Right ventricle myocardium inferior (tissue), 1 donor: ENCODE measurements at places on chromosomes 4 and X.

- no peak for DNase-seq
Measured at GRCh38 chr4:148207068-148207467, 235.1 kb downstream of the NR3C2 start.

DNA sequence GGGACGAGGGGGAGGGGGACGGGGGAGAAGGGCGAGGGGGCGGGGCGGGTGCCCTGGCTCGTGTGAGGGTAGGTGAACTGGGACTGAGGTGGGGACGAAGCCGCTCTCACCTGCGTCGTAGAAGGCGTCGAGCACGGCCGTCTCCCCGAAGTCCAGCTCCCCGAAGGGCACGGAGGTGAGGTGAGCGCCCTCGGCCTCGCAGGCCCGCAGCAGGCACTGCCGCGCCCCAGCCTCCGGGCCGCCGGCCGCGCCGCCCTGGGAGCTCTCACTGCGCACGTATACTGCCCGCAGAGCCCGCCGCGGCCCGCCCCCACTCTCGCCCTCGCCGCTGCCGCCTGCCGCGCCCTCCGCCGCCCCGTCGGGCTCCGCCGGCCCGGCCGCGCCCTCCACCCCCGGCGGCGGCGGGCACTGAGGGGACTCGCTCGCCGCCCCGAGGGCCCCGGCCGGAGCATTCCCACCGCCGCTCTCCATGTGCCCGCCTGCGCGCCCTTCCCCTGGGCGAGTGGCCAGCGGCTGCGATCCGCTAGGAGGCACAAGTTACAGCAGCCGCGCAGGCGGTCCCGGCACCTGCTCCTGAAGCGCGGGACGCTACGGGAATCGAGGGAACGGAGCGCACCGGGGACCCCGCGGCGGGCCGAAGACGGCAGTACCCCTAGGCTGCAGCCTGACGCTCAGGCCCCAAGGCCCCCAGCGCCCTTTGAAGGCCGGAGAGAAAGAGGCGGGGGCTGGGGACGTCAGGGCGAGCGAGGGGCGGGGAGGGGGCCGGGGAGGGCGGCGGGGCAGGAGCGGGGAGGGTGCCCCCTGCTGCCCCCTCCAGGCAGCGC lies at the start of gene MAP3K15:
MAP3K15 (minus strand) TSS at position 718 of the 824 bp plus-strand sequence; CDS start at position 471, 247 bp downstream.
- DNase-seq = no peak

DNA sequence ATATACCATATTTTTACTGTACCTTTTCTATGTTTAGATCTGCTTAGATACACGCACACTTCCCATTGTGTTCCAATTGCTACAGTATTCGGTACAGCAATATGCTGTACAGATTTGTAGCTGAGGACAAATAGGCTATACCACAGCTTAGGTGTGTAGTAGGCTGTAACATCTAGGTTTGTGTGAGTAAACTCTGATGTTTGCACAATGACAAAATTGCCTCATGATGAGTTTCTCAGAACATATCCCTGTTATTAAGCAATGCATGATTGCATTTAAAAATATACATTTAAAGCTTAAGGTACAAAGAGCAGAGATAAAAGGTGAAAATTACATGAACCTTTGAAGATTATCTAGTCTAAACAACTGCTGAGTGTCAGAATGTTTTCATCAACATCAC lies 181.7 kb downstream of the ADGRA3 start:
- no peak for DNase-seq

GRCh38 chr4:185536411-185536709 lies 1.1 kb upstream of the PDLIM3 start:
- peak; percentile 71 for DNase-seq

GRCh38 chr4:83569987-83570386 lies 34.1 kb downstream of the GPAT3 start:
- DNase-seq = no peak

DNA sequence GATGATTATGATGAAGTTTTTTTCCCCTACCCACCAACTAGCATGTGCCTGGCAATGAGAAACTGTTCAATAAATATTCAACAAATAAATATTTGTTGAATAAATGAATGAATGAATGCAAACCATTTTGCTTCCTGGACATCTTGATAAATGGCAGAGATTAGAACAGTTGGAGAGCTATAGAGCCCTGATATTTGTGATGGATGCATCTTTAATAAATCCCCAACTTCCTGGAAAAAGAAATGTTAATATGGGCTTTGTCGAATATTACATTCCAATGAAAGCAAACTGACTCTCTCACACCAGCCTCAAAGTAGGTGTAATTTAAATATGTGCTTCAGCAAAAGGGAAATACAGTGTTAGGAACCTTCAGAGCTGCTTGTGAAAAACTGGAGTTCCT lies 419.7 kb downstream of the MID1IP1 start:
- no peak for DNase-seq

- DNase-seq = no peak
Measured at GRCh38 chr4:99855678-99856077, 38.5 kb downstream of the LAMTOR3 start.

DNA sequence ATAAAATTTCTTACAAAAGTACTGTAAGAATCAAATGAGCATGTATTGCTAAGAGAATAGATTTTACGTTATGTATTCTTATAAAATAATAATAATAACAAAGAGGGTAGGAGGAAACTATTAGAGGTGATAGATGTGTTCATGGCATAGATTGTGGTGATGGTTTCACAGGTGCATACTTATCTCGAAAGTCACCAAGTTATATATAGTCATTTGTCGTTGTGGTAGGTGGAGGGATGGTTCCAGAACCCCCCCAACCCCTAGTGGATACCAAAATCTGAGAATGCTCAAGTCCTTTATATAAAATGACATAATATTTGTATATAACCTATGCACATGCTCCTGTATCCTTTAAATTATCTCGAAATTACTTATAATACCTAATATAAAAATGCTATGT lies 36.7 kb upstream of the H2AZ1 start:
- DNase-seq = no peak

DNA sequence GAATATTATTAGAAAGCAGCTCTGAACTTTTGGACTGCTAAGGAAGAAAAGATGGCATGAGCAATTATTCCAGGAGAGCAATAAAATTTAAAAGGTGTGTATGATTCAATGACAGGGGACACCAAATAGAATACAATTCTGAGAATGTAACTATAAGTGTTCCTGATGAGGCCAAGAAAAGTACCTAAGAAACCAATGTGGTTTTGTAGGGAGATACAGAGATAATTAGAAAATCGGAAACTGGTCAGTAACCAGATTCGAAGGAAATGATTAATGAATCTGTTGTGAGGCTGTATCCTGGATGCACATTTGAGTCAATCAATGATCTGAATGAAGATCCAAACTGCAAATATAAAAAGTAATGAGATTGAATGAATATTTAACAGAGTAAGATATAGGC lies 6.0 kb downstream of the NOA1 start:
- DNase-seq = no peak

DNA sequence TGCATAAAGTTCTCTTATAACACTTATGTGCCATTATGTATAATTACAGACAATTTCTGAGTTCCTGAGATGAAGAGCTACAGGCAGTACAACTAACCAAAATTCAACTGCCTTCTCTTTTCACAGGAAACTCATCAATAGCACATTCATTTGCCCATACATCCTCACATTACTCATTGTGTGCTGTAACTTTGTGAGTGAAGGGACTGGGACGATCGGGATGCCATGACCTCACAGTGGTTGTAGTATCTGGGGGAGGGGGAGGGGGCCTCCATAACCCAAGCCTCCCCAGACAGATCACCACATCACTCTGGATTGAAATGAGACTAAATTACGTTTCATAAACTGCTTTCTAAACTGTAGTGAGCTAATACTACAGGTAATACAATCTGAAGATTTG lies 60.7 kb downstream of the ABCG2 start:
- no peak for DNase-seq

DNA sequence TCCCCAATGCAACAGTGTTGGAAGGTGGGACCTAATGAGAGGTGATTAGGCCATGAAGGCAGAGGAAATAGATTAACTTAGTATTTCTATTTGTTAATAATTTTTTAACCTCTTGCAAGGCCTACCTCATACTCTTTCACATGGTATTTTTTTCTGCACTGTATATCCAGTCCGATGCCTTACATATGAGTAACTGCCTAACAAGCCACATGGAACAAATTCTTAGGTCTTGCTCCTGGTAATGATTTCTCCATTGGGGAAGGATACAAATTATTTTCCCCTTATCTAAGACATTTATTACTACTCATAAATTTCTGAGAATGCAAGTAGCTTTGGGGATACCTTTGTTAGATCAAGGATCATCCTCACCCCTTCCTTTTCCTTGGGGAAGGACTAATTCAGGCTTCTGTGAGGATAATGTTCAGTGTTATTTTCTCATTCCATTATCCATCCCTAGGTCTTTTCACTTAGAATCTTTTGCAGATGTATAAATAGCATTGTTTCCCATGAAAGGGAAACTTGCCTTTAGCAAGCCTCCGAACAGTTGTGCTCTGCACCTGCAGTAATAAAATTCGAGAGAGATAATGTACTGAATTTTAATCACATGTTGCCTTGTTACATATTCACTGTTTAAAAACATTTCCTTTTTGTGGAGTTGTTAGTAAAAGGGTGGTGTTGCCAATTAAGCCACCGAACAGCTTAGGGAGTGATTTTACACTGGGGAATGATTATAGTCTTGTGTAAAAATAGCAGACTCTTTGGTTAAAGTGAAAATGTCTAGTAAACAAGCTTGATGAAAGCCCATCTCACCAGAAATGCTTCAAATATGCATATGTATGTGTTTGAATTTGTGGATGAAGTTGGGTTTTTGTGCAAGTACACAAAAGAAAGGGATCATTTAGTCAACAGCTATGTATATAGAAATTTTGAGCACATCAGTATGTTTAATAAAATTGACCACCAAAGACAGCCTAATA lies 89.9 kb downstream of the CFAP299 start:
- no peak for DNase-seq
